ENCODE measurements at places on chromosomes 1 and 21.

GRCh38 chr1:95339377-95339776 lies 105.4 kb downstream of the RWDD3 start:
- no peak for DNase-seq

GRCh38 chr1:66346057-66346795 lies 187.7 kb upstream of the SGIP1 start:
- no peak for DNase-seq

DNA sequence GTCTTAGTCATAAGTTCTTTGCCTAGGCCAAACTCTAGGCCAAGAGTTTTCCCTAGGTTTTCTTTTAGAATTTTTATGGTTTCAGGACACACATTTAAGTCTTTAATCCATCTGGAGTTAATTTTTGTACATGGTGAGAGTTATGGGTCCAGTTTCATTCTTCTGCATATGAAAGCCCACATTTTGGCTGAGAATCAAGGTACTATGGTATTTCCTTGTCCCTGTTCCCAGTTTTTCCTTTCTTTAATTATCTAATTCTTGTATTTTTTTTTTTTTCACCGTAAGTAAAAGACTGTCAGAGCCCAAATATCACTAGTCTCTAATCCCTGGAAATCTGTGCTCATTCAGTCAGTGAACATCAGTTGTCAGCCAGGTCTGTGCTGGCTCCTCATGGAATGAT lies 105.4 kb downstream of the MAP3K21 start:
- no peak for DNase-seq

DNA sequence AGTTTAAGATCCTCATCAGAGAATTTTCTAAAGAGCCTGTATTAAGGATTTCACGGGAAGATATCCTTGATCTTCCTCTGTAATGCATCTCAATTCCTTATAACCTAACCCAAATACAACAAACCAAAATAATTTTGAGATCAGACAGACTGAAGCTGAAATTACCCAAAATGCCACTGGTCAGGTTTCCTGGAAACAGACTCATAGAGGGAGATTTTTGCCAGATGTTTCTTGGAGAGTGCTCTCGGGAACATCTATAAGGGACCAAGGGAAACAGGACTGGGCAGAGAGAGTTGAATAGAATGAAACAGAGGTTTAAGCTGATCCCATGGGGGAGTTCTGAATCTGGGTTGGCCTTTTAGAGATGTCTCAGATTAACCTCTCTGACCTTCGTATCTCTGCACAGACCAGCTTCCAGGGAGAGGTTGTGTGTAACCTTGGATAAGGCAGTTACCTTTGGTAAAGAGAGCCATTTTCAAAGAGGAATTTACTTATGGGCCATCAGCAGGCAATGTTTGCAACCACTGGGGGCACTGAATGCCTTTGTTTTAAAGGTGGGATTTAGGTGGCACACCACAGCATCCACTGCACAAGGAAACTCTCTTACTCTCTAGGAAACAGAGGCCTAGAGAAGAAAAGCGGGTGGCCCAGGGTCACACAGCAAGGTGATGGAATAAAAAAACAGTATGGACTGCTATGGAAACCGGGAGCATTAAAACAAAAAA lies 130.8 kb upstream of the SGIP1 start:
- DNase-seq: peak; percentile 83

- no peak for DNase-seq
Measured at GRCh38 chr1:43818691-43819090, 111.4 kb downstream of the ST3GAL3 start.

- DNase-seq: no peak
Measured at GRCh38 chr1:53371851-53372250, 44.0 kb upstream of the LRP8 start.

DNA sequence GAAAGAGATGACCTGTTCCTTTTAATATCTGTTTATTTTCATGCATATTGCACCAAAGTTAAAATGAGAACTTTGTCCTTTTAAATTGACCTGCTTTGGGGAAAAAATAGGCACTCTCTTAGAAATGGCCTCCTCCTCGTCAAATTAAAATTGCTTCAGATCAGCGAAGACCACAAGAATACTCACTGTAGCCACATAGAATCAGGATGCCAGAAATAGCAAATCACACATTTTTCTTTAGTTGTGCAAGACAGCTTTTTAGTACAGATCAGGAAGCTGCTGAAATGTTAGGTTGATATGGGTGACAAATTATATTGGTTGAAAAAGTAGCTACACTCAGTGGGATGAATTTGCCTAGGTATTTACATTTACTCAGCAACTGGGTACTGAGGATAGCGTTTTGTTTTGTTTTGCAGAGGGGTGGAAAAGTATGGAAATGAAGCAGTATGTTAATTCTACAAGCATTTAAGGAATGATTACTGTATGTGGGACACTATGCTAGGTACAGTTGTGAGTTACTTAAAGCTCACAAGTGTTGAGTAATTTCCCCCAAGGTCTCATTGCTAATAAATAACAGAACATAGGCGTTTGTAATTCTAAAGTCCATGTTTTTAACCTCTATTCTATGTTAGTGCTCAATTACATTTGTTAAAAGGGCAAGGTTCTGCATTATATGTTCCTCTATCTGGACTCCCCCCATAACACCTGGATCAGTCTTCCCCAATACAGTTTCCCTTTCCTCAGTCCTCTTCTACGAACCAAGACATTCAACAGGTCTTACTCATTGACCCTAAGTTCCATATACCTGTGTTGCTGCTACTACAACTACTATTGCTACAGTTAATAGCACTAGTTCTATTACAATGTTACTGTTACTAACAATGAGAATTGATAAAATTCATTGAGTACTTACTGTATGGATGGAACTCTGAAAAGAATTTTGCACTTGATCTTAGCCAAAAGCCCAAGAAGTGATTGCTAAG lies 99.4 kb upstream of the S1PR1 start:
- DNase-seq: no peak

- no peak for DNase-seq
Measured at GRCh38 chr1:150551051-150551783, 2.0 kb downstream of the ADAMTSL4 start.

DNA sequence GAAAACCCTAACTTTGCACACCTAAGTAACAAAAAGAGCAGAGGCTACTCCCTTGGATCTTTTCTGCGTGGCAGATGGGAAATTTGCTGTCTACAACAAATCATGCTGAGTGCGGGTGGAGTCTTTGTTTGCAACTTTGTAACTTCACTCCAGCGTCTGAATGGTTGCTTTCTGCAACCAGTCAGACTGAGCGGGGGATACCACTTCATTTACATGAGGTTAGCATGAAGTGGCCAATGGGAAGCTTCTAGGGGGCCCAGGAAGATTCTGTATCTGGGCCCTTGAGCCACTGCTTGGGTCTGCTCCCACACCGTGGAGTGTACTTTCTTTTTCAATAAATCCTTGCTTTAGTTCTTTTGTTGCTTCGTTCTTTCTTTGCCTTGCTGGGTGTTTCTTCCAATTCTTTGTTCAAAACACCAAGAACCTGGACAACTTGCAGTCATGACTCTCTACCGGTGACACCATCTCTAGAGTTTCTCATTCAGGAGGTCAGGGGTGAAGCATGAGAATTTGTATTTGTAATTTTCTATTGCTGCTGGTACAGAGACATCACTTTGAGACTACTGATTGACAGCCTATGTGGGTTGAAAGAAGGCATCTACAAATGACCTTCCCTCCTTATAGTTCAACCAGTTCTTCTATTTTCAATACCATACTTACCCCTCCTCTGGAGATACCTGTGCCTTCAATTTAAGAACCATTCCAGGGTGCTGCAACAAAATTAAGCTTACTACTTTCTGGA lies 55.8 kb upstream of the RC3H1 start:
- DNase-seq: no peak

DNA sequence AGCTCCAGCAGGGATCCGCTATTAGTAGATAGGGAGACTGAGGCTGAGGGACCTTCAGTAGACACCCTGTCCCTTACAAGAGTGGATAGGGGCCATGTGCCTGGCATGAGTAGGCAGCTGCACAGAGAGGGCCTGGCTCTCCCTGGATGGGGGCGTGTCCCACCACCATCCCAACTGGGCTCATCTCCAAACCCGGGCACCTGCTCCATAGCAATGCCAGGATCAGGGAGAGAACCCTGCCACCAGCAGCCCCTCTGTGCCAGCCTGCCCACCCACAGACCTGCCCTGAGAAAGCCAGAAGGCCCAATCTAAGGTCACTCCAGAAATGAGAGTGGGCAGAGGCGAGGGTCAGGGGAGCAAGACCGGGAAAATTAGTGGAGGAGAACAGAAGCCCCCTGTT lies 121.3 kb downstream of the GRIK3 start:
- no peak for DNase-seq

DNA sequence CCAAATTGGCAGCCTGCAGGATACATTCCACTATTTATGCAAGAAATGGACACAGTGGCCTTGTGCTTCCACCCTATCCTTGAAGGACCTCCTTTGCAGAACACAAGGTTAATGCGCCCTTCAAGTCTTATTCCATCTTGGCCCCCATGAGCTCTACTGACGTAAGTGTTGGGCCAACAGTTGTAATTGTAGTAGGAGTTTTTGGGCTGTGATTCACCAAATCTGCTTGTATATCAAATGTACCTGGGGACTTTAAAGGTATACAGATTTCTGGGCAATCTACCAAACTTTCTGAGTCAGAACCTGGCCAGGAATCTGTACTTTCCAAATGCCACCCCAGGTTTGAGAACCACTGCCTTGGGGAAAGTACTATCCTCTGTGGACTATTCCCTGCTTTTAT lies 100.9 kb upstream of the MARK1 start:
- DNase-seq: no peak

DNA sequence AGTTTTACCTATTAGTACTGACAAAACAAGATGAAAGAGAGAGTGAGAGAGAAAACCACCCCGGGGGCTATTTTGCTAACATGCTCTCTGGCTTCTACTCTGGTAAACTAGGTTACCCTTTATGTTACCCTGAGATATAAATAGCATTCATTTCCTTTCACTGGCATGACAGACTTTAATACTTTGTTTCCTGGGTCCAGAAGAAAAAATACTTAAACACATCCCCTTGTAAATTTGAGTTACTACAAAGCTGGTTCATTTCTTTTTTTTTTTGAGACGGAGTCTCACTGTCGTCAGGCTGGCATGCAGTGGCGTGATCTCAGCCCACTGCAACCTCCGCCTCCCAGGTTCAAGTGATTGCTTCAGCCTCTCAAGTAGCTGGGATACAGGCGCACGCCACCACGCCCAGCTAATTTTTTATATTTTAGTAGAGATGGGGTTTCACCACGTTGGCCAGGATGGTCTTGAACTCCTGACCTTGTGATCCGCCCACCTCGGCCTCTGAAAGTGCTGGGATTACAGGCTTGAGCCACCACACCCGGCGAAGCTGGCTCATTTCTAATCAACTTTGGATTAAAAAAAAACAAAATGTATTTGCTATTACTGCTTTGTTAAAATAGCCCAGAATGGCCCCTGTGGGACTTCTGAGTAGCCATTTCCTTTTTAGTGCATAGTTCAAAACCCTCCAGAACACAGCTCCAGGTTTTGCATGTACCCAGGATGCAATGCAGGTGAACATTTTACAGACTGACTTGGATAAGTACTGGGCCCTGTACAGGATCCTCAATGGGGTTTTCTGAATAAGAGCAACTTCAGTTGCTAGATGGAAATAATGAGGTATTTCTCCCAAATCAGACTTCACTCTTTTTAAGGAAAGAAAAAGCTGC lies 20.6 kb downstream of the INPP5B start:
- no peak for DNase-seq

DNA sequence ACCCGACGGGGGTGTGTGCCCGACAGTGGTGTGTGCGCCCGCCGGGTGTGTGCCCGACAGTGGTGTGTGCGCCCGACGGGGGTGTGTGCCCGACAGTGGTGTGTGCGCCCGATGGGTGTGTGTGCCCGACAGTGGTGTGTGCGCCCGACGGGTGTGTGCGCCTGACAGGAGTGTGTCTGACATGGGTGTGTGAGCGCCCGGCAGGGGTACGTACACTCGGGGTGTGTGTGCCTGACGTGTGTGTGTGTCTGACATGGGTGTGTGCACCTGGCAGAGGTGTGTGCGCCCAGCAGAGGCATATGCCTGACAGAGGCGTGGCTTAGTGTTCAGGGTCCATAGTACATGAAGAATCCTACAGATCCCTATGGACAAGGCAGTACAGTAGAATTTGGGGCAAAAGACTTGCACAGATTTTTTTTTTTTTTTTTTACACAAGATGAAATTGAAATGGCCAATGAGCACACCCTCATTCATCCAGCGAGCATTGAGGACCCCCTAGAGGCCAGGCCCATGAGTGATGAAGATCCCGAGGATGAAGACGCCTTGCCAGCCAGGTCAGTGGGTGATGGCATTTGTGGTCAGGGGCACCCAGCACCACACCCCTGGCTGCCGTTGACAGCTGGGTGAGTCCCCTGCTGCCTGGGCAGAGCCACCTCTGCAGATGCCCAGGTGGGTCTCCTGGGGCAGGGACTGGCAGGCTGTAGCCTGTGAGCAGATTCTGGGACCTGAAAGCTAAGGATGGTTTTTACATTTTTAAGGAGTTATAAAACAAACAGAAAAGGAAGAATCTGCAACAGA lies 60.1 kb downstream of the ADARB1 start:
- no peak for DNase-seq

DNA sequence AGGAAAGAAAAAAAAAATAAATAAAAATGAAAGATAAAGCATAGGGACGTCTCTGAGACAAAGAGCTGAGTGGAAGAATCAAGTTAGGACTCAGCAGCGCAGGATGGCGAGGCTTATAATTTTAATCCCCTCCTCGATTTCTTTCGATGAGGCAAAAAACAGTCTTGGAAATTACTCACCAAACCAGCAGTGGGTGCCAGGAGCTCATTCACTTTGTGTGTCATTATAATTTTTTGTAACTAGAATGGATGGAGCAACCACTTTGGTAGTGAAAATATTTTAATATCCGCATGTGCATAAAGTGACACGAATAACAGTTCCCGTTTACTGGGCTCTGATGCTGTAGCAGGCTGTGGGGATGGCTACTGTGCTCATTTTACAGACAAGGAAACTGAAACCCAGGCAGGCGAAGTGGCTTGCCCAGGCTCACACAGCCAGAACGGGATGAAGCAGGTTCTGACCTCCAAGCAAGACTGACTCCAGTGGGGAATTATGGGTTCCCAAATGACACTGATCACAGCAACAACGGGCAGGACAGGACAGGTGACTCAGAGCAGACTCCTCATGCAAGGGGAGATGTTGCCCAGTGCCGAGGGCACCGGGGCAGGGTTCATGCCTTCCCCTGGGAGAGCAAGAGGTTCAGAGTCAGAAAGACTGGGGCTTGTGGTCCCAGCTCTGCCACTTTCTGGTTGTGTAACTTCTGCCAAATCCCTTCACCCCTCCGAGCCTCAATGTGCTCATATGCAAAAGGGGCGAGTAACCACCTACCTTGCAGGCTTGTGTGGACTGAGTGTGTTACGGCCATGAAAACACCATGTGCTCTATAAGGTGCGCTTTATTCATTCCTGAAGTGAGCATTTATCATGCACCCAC lies 63.6 kb downstream of the RUNX3 start:
- DNase-seq: no peak

DNA sequence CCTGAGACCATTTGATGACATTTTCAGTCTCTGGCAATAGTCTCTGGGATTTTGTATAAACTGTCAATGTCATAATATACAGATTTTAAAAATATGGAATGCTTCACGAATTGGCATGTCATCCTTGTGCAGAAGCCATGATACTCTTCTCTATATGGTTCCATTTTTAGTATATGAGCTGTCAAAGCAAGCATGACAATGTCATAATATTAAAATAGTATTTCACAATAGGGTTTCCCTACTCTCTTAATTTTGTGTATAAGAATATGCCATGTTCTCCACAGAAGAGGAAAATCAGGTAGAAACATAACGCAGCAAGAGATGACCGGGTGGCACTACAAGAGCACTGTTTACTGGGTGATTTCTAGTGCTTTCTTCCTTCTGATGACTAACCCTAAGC lies 8.3 kb upstream of the DIPK1A start:
- DNase-seq: no peak

GRCh38 chr1:246492611-246493245 lies 14.4 kb downstream of the SMYD3 start:
- DNase-seq: peak; percentile 32

GRCh38 chr1:98322966-98323365 lies 338.6 kb upstream of the SNX7 start:
- no peak for DNase-seq

All from NCI-H524 (cell line).